ENCODE measurements at places on chromosomes 12 and 14. TPM values are rescaled to one million over a fixed set of nuclear protein-coding genes. Genes with fewer than 3 reads are reported as not detected.

GRCh38 chr12:96774496-96775256 is 132.4 kb upstream of the NEDD1 start:
- no peak for DNase-seq

DNA sequence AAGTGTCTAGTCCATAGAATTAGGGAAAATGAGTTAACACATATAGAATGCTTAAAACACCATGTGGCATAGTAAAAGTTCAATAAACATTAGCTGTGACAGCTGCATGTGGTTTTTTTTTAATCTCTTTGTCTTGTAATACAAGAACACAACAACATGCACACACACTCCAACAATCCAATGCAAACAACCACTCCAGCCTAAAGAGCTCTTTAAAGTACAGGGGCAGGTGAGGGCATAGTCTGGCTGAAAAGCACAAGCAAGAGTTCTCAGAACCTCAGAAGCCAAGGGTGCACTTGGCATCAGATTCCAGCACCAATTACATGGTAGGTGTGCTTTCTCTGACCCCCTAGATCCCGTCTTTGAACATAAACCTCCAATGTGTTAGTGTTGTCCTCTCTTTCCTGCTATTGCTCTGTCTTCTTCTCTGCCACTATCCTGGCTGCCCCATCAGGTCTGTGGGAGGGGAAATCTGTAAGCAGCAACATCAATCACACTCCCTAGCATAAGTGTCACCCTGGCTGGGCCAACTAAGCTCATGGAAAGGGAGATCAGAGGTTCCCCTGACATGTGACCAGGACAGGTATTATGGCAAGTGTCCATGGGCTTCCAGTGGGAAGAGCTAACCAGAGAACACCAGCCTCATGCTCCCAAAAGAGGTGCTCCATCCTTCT is 91.0 kb downstream of the SLC8A3 start:
- no peak for DNase-seq

Gene PIK3C2G
- 0.69 TPM for total RNA-seq

GRCh38 chr12:10501030-10501429 is 4.7 kb upstream of the EIF2S3B start:
- DNase-seq, result no peak

GRCh38 chr14:94890785-94891184 is 120.9 kb upstream of the GSC start:
- no peak for DNase-seq

- DNase-seq, result no peak
Observed at GRCh38 chr12:94718114-94718513, 67.8 kb upstream of the TMCC3 start.

DNA sequence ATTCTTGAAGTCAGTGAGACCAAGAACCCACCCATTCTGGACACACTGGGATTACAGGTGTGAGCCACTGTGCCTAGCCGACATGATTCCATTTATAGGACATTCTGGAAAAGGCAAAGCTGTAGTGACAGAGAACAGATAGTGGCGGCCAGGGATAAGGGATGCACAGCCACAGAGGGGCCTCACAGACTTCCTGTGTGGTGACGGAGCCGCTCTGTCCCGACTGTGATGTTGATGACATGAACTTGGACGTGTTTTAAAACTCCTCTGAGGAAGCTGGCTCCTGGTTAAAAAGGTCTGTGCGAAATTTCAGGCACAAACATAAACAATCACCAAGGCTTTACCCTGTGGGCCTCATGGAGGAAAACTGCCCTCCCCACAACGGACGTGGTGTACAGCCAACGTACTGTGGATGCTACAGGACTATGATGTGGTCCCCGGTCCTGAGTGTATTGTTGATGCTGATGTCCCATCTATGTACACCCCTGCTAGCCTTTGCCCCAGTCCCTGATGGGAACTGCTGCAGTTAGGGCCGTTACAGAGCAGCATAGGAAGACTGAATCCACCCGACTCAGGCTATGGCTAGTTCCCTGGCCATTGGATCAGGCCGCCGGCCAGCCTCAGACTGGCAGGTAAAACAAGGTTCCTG is 15.9 kb downstream of the ZNF605 start:
- DNase-seq, result no peak

All from colonic mucosa (tissue), 4 donors.